ENCODE measurements at places on chromosomes 16 and 17.

GRCh38 chr17:76506408-76507345, 5.5 kb upstream of the RHBDF2 start:
- peak; percentile 80 for DNase-seq

DNA sequence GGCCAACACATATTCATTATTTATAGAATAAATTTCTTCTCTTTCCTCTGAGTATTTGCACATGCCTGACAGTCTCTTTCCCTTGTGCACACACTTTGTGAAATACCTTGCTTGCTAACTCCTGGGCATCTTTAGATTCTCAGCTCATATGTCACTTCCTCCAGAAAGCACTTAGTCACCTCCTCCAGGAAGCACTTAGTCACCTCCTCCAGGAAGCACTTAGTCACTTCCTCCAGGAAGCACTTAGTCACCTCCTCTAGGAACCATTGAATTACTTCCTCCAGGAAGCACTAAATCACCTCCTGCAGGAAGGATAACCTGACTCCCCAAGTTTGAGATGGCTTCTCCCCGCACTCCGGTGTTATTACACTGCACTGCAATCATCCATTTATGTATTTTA, 462.5 kb upstream of the EEF2KMT start:
- no peak for DNase-seq

GRCh38 chr16:85912211-85912974, 13.4 kb downstream of the IRF8 start:
- DNase-seq: no peak

DNA sequence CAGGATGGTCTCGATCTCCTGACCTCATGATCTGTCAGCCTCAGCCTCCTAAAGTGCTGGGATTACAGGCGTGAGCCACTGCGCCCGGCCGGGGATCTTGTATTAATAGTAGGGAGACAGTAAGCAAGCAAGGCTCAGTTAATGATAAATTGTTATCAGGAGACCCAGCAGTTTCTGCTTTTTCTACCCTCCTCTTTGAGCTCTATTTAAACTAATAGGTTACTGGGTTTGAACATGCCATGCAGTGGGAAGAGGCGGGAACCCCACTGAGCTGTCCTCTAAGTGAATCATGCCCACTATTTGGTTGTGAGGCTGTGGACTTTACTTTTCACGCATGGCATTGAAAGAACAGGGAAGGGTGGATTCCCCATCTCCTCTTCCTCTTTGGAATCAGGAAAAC, 223.9 kb downstream of the WWOX start:
- DNase-seq: no peak

GRCh38 chr17:48021934-48022333, 15.7 kb downstream of the COPZ2 start:
- no peak for DNase-seq

GRCh38 chr17:65473363-65473762, 88.1 kb downstream of the AXIN2 start:
- DNase-seq: no peak

DNA sequence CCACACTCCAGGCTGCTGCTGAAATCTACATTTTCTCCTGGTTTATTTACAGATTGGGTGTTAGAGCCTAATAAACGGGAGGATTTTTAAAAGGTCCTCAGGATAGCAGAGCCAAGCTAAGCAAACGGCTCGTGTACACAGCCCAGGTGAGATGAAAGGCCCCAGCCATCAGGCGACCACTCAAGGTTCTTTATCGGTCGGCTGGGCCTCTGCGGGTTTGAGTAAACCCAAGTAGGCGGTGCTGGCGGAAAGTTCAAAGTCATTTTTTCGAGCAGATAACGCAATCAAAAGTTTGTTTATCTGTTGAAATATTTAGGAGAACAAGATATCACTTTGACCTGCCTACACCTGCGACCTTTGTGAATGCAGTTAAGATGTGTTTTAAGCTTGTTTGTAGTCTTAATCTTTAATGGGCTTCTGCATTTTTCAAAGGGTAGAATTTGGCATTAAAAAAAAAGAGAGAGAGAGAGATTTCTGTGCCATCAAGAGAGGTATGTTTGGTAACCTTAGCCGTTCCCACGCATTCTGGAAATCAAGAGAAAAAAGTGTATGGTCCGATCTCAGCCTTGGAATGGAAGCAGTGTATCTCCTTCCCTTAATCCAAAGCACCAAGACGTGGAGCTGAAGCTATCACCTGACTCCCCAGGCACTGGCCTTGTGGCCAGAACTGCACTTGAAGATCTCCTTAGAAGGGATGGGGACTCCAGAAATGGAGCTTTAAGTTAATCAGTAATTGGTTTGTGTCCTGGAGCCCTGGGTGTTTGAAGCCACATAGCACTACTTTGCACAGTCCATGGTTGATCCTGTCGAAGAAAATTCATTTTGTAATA, 301.7 kb upstream of the IRX5 start:
- DNase-seq: no peak

DNA sequence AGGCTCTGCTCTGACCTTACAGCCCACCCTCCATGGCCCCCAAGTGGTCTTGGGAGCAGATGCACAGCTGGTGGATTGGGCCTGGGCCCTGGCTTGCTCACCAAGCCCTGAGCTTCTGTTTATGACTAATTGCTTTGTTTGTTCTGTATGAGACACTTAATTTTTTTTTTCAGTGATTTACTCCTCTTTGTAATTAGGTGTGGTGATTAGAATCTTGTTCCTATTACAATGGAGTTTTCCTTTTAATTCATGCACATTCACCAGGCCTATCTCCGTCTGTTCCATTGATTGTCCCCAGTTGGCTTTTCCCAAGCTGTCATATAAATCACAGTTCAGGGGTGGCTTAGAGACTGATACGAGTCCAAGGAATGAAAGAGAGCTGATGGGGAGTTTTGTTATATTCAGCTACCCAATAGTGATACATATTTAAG, 242.3 kb downstream of the CCDC182 start:
- no peak for DNase-seq

GRCh38 chr16:68374246-68374805, 63.5 kb downstream of the PRMT7 start:
- no peak for DNase-seq

GRCh38 chr16:10558746-10559641, 21.4 kb downstream of the EMP2 start:
- DNase-seq: no peak

- no peak for DNase-seq
Measured at GRCh38 chr17:80591788-80592187, 47.1 kb downstream of the RPTOR start.

DNA sequence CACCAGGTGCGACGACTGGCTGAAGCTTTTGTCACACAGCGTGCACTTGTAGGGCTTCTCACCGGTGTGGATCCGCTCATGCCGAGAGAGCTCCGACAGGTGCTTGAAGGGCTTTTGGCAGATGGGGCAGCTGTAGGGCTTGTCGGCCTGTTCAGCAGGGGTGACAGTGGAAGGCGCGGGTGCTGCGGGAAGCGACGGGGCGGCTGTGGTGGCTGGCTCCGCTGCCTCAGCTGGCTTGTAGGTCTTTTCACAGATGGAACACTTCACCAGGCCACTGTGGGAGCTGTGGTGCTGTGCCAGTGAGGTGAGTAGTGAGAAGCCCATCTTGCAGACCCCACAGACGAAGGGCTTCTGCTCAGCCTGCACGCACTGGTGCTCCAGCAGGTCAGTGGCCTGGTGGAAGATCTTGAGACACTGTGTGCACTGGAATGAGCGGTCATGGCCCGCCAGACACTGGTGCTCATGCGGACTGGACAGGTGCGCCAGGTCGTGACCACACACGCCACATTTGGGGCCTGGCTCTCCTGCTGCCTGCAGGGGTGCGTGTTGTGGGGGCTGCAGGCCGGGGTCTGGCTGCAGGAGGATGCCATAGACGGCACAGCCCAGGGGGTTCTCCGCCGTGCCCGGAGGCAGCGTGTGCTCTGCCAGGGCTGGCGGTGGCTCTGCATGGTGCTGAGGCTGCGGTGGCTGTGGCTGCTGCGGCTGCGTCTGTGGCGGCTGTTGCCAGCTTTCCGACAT, 2.8 kb downstream of the ZNF319 start:
- DNase-seq: no peak

GRCh38 chr17:78903101-78903779, at the start of gene CEP295NL:
TSS of gene CEP295NL (minus strand) at chr17:78903201. CDS start at chr17:78901828, 1,373 bp downstream.
- no peak for DNase-seq

DNA sequence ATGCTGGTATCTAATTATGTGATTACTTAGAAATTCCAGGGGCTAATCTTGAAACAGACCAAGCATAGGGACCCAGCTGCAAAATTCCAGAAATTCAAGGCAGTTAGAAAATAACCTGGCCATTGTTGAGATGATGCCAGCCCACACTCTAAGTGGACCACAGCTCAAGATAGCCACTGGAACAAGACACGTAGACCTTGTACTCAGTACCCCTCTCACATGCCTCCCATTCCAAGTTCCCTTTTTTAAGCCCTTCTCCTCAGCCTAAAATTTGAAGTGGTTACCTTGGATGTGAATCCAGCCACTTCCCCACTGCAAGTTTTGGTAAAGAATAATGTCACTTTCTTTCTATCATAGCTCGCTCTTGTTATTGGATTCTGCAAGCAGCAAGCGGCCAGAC, 4.1 kb upstream of the ZNF19 start:
- no peak for DNase-seq

- DNase-seq: no peak
Measured at GRCh38 chr16:12699161-12699560, 104.5 kb downstream of the CPPED1 start.

DNA sequence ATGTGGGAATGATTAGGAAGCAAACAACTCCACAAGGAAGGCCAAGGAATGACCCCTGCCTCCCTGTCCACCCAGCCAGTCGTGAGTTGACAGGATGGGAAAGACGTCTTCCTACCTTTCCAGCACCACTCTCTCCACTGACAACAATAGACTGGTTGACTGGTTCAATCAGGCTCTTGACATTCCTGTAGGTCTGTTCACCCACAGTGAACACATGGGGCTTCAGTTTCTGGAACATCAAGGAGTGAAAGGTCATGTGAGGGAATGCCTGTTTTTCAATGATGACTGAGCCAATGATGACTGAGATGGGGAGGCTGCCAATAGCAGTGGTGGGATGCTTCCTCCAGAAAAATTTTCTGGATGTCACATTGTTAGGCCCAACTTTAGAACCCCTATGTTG, 9.6 kb downstream of the MYO19 start:
- DNase-seq: no peak

- no peak for DNase-seq
Measured at GRCh38 chr16:14548933-14549788, 80.9 kb downstream of the PARN start.

DNA sequence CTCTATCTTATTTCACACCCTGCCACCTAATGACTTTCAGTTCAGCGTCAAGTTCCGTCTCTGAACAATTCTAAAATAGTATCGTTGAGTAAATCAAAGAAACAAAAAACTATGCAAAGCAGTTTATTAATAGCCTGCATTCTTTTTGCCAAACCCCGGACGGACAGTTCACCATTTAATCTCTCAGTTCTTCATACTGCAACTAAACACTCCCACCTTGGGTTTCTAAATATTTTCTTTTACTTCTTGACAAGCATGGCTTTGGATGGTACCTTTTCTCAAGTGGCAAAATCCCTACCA, 1.2 kb downstream of the MYH11 start:
- no peak for DNase-seq

DNA sequence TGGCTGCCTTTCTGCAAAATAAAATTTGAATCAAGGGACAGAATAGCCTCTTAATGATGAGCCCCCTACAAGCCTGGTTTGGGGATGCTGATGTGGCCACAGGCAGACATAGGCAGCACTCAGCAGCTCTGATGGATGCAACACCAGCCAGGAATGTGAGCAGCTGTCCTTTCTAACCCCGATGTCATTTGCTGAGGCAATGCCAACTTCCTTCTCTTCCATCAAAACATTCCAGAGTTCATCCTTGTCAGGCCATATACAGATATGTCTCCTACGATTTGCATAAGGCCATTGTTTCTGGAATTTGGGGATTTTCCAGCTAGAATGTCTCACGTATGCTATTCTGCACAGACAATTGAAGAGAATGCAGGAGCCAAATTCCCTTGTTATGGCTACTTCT, 52.1 kb upstream of the MYOCD start:
- no peak for DNase-seq

GRCh38 chr17:75965468-75965867, 13.5 kb downstream of the ACOX1 start:
- no peak for DNase-seq

- no peak for DNase-seq
Measured at GRCh38 chr17:52148969-52149351, 9.6 kb downstream of the CA10 start.

GRCh38 chr17:41536741-41537613, 8.9 kb upstream of the KRT19 start:
- DNase-seq: no peak

DNA sequence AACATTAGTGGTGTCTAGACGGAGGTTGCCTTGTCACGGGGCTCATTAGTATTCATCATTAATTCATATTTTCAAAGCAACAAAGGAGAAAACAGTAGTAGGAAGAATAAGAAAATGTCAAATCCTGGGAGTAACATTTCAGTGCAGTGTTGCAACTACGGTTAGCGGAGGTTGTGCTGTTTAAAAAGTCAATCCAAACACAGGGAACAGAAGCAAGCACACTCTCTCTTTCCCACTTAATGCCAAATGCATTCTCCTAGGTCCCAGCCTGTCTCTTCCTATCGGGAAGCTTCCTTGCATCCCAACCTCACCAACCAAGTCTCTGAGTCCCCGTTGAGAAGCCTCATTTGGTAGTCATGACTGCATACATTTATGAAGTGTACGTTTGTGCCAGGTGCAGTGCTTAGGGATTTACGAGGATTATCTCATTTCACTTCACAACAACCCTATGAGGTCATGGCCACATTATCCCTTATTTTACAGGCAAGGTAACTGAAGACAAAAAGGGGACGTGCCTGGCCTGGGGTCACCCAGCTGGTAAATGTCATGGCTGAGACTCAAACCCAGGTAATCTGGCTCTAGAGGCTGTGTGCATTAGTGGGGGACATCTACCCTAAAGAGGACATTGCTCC, 283.6 kb upstream of the SALL1 start:
- DNase-seq: no peak

DNA sequence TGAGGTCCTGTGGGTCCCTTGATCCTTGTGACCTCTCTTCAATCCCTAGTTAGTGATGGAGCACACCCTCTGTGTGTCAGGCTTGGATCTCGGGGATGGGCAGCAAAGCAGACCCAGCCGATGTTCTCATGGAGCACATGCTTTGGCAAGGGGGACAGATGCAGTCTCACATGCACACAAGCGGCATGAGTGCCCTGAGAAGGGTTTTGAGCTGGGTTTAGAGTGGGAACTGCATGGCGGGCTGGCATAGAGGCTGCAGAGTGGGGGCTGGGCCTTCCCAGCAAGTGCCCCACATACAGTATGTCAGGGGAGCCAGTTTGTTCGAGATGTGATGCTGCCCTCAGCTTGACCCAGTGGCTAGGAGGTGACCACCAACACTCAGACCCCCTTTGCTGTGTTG, 41.6 kb downstream of the B9D1 start:
- DNase-seq: no peak
